ENCODE measurements at places on chromosomes 5 and 9.
A peak's percentile ranks its signal among the peaks of the same experiment; 100 is the strongest.

DNA sequence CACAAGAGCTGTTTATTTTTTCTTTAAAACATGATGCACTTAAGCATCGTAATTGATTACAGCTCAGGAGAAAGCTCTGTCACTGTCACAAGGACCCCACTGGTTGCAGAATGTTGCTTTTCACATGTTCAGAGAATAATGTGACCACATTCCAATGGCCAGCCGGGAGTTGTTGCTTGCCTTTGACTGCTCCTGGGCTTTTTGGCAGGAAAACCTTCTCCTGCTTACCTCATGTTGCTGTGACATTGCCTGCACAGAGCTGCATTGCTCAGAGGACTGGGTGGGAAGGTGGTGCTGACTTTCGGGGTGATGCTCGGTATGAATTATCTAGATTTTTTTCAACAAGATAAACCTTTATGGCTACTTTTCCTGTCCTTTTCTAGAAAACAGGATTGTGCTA, 88.2 kb downstream of the PALM2AKAP2 start:
- DNase-seq: no peak

- peak; percentile 23 for DNase-seq
Measured at GRCh38 chr9:7974335-7974960, 174.9 kb upstream of the DMAC1 start.

- DNase-seq: no peak
Measured at GRCh38 chr5:113119246-113119924, 142.8 kb downstream of the DCP2 start.

DNA sequence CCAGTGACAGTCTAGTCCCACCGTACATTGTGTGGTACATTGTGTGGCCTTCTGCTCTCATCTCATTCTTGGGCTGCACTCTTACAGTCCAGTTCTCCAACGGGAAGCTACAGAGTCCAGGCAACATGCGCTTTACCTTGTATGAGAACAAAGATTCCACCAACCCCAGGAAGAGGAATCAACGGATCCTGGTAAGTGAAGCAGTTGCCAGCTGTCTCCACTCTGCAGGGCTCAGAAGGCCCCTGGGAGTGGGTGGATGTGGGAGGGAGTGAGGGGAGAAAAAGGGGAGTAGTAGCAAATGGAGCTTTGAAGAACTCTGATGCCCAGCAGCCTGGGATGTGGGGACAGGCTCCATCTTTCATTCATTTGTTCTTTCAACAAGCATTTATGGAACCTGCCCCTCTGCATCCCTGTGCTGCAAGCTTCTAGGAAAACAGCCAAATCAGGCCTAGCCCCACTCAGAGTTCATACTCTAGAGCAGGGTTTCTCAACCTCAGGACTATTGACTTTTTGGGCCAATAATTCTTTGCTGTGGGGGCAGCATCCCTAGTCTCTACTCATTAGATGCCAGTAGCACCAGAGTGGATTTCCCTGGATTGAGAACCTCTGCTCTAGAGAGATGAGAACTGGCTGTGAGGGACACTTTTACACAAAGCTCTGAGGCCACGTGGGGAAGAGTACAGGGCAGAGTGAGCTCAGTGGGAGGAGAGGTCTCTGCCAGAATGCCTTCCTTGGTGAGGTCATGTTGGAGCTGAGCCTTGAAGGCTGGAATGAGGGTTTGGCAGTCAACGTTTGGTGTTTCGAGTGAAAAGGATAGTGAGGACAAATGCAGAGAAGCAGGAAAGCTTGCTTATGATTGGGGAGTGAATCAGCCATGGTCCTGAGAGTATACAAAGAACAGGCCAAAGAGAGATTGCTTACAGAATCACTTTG, 1.1 kb downstream of the POLR1E start:
- DNase-seq: no peak

DNA sequence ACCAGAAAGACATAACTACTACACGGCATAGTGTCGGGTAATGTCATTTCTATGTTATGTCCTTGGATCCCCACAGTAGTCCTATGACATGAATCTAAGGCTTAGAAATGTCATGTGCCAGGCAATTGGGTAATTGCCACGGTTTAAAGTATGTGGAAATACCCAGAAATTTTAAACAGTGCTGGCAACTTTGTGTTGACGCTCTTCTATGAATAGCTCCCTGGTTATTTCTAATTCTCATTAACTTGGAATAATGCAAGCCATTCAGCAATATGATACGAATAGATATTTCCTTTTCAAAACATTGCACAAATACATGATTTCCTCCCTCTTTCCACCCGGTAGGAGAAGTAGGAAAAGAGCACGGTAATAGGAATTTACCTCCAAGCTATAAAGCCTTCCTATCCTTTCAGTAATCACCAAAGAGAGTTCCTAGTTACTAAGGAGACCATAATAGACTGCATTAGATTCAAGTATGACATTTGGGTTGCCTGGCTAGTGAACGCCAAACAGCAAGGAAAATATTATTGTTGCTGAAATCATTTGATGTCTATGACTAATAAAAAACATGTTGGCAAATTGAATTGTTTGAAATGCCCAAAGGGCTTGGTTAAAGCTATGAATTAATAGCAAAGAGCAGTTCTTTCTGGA, 168.4 kb downstream of the CCDC192 start:
- DNase-seq: no peak

GRCh38 chr9:72984991-72985390, 32.1 kb upstream of the ALDH1A1 start:
- no peak for DNase-seq

Data from stimulated activated CD4-positive, alpha-beta T cell treated with anti-CD3 and anti-CD28 coated beads, Interleukin-15, amount 100 ng/mL, for 24 hours (primary cell).